ENCODE measurements at places on chromosomes 2 and 18.

DNA sequence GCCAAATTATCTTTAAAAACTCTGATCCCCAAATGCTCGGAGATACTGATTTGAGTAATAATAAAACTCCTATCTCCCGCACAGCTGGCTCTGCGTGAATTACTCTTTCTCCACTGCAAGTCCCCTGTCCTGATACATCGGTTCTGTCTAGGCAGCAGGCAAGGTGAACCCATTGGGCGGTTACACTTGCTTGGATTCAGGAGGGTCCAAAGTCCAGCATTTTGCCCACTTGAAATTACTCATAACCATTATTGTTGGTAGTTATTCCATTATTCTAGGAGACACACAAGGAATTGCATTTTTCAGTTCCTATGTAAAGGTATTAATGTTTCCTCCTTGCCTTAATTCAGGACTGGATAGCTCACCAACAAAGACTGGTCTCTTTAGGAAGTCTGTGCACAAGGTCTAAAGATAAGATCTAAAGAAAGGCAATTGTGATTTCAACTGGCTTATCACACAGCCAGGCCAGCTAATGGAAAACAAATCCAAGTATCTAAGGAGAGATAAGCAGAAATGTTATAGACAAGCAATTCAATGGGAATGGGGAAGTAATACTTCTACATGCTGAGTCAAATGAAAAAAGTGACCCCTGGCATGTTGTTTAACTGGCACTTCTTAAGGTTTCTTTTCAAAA, 23.2 kb upstream of the NPC1 start:
- no peak for DNase-seq

DNA sequence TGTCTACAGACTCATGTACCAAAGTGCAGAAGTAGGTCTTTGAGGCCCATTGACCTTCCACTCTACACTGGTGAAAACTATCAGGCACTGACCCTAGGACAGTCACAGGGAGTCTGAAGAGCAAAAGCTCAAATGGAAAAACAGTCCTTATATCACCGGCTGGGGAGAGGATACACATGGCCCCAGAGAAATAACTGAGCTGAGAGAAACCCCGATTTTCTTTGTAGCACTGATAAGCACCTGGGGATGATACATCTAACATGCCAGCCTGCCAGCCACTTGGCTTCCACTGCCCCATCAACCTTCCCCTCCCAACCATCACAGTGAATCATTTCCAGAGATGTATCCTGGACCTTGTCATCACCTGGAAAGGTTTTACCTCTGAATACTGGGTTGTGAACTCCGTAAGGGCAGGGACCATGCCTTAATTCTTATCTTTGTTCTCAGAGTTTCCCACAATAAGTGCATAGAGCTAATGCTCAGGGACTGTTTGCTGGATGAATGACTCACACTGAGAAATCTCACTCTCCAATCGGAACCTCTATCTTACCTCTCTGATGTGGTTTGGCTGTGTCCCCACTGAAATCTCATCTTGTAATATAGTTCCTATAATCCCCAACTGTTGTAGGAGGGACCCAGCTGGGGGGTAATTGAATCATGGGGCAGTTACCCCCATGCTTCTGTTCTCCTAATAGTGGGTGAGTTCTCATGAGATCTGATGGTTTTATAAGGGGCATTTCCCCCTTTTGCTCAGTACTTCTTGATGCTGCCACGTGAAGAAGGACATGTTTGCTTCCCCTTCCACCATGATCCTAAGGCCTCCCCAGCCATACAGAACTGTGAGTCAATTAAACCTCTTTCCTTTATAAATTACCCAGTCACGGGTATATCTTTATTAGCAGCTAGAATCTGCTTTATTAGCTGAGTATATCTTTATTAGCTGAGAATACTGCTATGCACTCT, 37.1 kb downstream of the EVA1A start:
- DNase-seq = no peak

- DNase-seq = no peak
Measured at GRCh38 chr2:203610558-203610957, 75.5 kb upstream of the RAPH1 start.

- no peak for DNase-seq
Measured at GRCh38 chr2:55428258-55428657, 8.6 kb upstream of the CCDC88A start.

DNA sequence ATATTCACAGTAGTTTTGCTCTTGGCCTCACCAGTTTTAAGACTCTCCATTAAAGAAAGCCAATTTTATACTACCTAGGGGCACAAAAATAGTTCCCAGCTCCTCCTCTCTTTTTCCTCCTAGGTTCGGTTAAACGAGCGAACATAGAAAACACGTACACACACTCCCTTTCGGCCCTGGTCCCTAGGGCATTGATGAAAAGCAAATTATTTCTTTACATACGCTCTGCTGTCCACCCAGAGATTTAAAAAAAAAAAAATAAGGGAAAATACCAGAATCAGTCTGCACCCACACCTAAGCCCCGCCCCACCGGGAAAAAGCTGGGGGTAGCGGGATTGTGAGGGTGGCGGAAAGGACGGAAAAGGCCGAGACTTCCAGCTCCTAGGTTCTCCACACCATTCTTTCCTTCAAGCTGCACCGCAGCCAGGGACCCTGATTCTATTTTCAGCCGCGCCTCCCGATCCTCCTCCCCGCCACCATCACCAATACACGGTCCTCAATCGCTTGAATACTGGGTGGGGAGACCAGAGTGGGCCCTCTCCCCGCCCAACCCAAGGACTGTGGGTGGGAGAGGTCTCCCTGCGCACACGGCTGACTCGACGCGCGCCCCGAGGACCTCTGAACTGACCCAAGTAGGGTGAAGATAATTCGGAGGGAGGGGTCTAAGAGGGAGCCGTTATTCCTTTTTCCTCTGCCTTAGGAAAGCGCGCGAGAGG, 769 bp downstream of the ATF2 start:
- DNase-seq = no peak
